Activated T-helper 1 cell treated with anti-CD3 and anti-CD28 coated beads, Interleukin-12 subunit alpha, Interleukin-12 subunit beta, Interleukin-2, Interleukin-4 antibody, amounts not matched to agents 30 ng/mL and 10 ng/mL and 1 ng/mL, durations not matched to agents 14 hours and 24 hours and 36 hours (primary cell): ENCODE measurements at places on chromosomes 13 and 19.

DNA sequence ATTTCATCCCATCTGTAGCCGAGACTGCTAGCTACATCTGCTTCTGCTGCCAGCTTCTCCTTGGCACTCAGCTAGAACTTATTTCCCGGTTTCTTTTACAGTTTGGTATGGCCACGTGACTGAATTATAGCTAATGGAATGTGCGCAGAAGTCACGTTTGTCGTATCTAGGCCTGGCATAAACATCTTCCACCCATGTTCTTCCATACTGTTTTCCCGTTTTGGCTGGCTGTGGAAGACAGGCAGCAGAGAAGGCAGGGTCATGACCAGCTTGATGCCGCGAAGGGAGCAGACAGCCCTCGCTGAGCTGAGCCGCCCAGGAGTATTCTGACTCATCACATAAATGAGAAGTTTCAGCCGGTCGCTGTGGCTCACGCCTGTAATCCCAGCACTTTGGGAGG, 186.7 kb downstream of the RFC3 start:
- no peak overlapping the region for H3K4me3 ChIP-seq
- H3K27ac ChIP-seq = no peak overlapping the region
- no peaks in the 10 kb centered on the region for H3K36me3 ChIP-seq
- H3K4me1 ChIP-seq = no peaks in the 10 kb centered on the region
- no peak for DNase-seq

GRCh38 chr19:42229855-42230351, 9.8 kb downstream of the ZNF526 start:
- no peaks in the 10 kb centered on the region for H3K27me3 ChIP-seq
- no peak for DNase-seq
- H3K4me3 ChIP-seq = no peak overlapping the region
- peaks cover 46% of the 10 kb centered on the region for H3K36me3 ChIP-seq
- H3K27ac ChIP-seq = no peak overlapping the region

DNA sequence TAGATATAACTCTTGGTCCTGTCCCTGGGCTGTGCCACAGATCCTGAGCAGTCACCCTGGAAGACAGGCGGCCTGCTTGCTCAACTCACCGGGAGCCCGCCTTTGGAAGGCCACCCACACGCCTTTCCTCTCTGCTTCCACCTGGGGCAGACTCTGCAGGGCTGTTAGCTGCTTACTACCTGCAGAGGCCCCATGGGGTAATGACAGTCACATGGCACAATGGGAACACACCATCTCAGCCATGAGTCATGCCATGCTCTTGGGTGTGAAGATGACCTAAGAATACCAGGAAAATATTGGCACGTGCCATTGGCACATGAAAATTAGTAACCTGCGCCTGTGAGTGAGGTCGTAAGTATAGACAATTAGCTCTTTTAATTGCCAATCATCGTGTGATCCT, 108.6 kb downstream of the COL4A2 start:
- no peak for DNase-seq
- H3K27me3 ChIP-seq = peaks cover 55% of the 10 kb centered on the region
- no peaks in the 10 kb centered on the region for H3K36me3 ChIP-seq
- peaks cover 9% of the 10 kb centered on the region for H3K4me1 ChIP-seq

GRCh38 chr19:41745756-41746155, 9.6 kb upstream of the CEACAM6 start:
- DNase-seq = no peak
- peaks cover 68% of the 10 kb centered on the region for H3K27me3 ChIP-seq
- H3K4me3 ChIP-seq = no peak overlapping the region
- H3K27ac ChIP-seq = no peak overlapping the region
- no peaks in the 10 kb centered on the region for H3K36me3 ChIP-seq
- H3K4me1 ChIP-seq = peaks cover 8% of the 10 kb centered on the region

DNA sequence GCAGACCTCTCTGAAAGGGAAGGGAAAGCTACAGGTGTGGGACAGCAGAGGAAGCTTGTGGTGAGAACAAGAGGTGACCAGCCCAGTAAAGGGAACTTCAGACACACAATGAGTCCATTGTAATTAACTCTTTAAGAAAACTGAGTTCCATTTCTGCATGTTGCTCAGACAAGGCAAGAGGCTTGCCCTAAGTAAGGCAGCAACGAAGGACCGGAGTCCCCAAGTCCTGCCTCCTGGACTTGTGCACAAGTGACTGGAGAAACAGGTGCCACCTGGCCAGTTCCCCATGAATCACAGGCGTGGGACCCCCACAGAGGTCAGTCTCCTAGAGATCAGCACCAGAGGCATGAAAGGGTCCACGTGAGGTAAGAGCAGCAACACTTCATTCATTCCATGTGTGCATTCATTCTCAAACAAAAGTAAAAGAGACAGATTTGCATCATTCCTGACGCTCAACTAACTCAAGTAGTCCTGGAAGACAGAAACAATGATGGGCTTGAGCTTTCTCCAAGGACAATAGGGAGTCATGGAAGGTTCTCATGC, 14.7 kb upstream of the SIGLEC6 start:
- H3K4me3 ChIP-seq = no peak overlapping the region
- DNase-seq = no peak
- peaks cover 24% of the 10 kb centered on the region for H3K4me1 ChIP-seq
- H3K36me3 ChIP-seq = no peaks in the 10 kb centered on the region
- H3K27me3 ChIP-seq = peaks cover 23% of the 10 kb centered on the region
